Osteocyte (in vitro differentiated cells): ENCODE measurements at places on chromosomes 2 and 18.
A peak's percentile ranks its signal among the peaks of the same experiment; 100 is the strongest.

GRCh38 chr2:180075870-180076269 lies 68.8 kb upstream of the CWC22 start:
- DNase-seq: no peak

GRCh38 chr2:224958462-224958857 lies 83.8 kb downstream of the DOCK10 start:
- DNase-seq: no peak

- no peak for DNase-seq
These were observed 55.2 kb upstream of the GYPC start for GRCh38 chr2:126600742-126601141.

GRCh38 chr2:37068686-37069085 lies 15.5 kb downstream of the HEATR5B start:
- no peak for DNase-seq

GRCh38 chr2:27652790-27653189 lies 10.6 kb downstream of the SUPT7L start:
- DNase-seq: no peak

DNA sequence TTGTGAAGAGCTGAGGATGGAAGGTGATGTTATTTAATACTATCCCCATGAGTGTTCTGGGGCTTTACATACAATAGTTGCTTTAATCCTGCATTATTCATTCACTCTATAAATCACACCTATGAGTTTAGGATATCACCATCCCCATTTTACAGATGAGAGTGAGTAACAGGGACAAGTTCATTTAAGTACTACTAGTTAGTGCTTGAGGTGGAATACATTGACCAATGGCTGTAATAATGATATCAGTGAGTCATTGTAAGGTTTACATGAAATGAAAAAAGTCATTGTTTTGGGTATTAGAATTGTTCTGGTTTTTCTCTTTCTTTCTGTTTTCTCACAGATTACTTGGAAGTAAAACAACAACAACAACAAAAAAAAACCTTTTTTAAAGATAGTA lies 42.5 kb downstream of the TANC1 start:
- DNase-seq: no peak

GRCh38 chr18:13232971-13233786 lies 14.6 kb downstream of the LDLRAD4 start:
- peak; percentile 76 for DNase-seq

DNA sequence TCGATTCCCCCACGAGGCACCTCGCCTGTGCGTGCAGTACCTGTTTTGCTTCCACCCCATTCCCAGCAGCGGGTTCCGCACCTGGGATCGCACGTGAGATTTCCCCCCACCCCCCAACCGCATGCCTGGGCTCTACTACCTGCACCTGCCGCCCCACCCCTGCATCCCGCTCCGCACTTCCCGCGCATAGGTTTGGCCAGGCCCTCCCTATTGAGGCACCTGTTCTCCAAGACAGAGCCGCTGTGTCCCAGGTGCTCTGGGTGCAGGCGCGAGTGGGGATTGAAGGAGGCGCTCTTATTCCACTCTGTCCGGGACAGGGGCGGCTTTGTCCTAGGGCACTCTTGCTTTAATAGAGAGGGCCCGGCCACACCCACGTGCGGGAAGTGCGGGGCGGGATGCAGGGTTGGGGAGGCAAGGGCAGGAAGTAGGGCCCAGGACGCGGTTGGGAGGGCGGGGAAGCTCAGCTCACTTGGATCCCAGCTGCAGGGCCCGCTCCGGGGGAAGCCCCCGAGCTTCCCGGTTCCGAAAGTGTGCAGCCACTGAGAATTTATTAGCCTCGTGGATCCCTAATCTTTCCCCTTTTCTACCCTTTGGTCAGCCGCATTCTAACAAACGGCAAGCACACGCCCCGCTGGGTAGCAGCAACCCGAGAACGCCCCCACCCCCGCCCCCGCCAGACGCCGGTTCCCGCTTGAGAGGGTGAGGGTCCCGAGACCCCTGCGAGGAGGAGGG lies 670 bp upstream of the MOCOS start:
- DNase-seq: peak; percentile 84

GRCh38 chr2:67790622-67791021 lies 272.2 kb downstream of the C1D start:
- no peak for DNase-seq

GRCh38 chr18:56294484-56295183 lies 343.8 kb downstream of the TXNL1 start:
- DNase-seq: no peak

- DNase-seq: no peak
These were observed 103.2 kb downstream of the TCF4 start for GRCh38 chr18:55484773-55485172.

- no peak for DNase-seq
These were observed at the start of gene SGPP2 for GRCh38 chr2:222424276-222424728. Gene SGPP2 (plus strand): TSS chr2:222424543. CDS start chr2:222424603, 60 bp downstream.

- peak; percentile 69 for DNase-seq
These were observed 208.4 kb downstream of the TNS1 start for GRCh38 chr2:217794133-217794986.

DNA sequence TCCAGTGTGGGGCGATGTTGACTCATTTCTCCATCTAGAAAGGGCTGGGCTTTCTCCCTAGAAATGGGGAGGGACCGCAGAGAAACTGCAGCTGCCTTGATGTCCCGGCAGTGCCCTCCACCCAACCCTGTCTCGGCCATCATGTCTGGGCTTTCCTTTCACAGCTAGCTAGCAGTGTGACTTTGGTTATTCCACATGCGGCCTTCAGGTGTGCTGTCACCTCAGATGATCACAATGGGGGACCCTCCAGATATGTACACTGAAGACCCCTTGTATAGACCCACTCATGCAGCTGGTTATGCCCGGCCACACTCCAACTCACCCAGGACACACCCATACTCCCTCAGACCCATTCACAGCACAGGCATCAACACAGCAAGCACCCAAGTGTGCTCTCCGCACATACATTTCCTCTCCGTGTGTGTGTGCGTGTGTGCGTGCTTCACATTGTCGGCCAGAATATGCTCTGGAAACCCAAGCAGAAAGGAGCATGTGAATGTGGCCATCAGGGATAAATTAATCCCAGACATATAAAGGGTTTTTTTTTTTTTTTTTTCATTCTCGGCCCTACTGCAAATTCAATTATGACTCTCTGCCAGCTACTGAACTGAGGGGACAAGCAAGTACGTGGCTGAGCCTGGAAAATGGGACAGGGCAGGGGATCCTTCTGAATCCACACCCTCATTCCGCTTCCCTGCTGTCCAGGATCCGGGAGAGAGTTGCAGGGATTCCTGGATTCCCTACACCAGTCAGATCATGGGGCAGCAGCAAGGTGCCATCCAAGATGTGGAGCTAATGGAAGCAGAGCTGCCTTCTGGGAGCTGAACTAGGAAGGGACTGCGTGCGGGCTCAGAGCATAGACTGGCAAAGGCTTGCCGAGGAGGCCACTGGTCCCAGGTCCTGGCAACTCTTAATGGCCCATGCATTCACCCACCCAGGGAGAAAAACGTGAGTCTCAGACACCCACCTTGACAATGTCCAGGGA lies 240.2 kb downstream of the DYSF start:
- no peak for DNase-seq

DNA sequence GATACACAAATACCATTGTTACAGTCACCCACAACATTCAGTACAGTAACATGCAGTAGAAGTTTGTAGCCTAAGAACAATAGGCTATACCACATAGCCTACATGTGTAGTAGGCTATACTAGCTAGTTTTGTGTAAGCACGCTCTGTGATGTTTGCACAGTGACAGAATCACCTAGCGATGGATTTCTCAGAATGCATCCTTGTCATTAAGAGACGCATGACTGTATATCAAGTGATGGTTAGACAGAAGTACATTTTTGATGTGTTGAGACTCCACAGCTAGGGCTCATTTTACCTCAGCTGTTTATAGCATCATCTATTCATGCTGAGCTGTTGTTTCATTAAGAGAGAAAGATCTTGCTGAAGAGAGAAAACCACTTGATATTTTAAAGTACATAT lies 19.4 kb downstream of the PLEKHA3 start:
- no peak for DNase-seq

GRCh38 chr2:229910832-229911412 lies 10.9 kb downstream of the TRIP12 start:
- no peak for DNase-seq

DNA sequence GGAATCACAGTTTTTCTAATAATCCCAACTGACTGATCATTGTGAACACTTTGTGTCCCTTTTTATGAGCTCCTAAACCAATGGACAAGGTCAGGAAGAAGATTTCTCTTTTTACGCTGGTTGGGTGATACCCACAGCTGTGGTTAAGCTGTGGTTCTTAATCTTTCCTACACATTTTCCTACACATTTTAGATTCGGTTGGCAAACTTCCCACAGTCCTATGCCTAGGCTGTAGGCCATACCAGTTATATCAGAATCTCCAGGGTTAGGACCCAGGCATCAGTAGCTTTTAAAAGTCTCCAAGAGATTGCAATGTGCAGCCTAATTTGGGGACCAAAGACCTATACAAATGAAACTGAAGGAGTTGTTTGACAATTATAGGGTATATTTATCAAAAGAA lies 203.0 kb downstream of the SP3 start:
- no peak for DNase-seq

DNA sequence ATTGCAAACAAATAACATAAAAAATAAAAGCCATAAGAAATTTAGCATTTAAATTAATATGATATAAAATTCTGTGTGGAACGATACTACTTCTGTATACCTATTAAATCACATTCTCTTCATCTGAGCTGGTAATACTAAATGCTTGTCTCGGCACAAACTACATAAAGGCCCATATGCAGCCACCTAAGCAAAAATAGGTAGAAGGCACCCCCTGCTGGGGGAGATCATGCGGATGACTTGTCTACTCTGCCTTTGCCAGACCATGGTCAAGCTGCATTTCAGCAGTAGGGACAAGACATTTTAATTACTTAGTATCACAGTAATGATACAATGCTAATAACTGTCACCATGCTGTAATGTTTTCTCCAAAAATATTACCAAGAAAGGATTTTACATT lies 108.0 kb downstream of the CDH19 start:
- DNase-seq: no peak

GRCh38 chr2:205678541-205679142 lies 3.7 kb upstream of the NRP2 start:
- DNase-seq: no peak

DNA sequence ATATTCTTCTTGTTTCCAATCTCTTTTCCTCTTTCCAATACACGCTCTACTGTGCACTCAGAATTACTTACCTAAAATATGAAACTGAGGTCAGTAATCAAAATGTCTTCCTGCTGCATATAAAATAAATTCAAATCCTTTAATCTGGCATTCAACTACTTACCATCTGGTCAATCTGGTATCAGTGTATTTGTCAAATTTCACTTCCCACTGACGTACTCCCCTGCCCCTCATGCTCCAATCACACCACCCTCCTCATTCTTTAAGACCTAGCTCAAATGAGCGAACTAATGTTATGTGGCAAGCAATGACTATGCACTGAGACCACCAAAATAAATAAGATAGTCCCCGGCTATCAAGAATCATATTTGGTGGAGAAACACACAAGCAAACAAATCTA lies 6.7 kb downstream of the ASB3 start:
- no peak for DNase-seq

- no peak for DNase-seq
These were observed 145.2 kb downstream of the CCBE1 start for GRCh38 chr18:59551902-59552635.

DNA sequence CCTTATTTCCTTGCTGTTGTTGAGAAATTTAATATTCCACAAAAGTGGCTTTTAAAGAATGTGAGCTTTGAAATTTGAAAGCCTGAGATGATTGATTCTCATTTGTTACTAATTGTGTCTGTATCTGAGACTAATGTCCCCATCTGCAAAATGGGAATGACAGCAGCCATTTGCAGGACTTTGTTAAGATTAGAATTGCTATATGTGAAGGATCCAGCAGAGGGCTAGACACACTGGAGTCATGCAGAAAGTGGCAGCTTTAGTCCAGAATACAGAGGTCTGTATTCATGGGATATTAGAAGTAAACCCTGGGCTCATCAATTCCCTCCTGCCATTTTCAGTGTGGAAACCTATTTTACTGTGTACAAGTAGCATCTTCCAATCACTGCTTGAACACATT lies 296.5 kb upstream of the GYPC start:
- DNase-seq: no peak

DNA sequence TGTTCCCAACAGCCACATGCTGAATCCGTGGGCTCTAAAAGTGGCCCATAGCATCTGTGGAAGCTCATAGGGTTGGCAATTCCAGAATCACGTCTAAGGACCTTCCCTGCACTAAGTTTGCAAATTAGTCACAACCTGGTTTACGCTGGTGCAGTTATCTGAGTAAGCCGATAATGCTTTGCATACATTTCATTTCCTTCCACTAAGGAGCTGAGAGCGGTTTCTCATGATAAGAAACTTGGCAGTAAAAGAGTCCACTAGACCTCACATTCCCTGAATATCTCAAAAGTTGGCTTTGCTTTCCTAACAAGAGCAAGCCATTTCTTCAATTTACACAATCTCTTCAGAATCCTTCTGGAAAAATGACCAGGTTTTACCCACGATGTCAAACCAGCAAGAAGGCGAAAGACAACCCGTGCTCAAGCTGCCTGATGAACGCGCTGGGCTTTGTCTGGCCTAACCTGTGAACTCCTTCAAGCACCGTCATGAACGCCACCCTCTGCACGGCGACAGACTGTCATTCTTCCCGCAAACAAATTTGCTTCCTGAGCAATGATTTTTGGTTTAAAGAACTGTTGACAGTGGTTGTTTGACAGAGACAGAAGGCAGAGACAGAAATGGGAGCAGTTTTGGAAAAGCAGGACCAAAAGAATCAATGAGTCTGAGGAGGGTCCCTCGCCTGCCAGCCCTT lies 73.0 kb upstream of the COPS8 start:
- no peak for DNase-seq

DNA sequence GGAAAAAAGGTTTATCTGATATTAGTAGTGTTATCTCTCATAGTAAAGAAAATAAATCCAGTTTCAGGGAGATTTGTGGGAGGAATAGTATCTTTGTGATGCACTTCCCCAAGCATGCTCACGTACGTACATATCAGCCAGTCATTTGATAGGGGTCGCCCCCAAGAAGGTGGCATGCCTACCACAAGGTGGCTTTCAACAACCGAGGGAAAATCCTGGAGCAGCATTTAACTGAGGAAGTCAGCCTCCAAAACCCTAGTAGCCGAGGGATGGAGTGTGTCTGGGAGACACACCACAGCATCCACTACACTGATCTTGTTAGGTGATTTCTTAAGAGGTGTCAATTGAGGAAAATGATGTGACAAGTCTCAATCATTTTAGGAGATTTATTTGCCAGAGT lies 623.9 kb downstream of the NYAP2 start:
- DNase-seq: no peak

GRCh38 chr2:85753525-85754312 lies at the start of gene ATOH8:
Gene ATOH8 (plus strand): TSS chr2:85753991. CDS start chr2:85754190, 199 bp downstream.
- no peak for DNase-seq

DNA sequence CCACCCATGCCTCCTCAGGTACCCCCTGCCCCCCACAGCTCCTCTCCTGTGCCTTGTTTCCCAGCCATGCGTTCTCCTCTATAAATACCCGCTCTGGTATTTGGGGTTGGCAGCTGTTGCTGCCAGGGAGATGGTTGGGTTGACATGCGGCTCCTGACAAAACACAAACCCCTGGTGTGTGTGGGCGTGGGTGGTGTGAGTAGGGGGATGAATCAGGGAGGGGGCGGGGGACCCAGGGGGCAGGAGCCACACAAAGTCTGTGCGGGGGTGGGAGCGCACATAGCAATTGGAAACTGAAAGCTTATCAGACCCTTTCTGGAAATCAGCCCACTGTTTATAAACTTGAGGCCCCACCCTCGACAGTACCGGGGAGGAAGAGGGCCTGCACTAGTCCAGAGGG lies 803 bp upstream of the DES start:
- no peak for DNase-seq
